Gastroesophageal sphincter (tissue), 4 donors: ENCODE measurements at places on chromosomes 6 and 20.

DNA sequence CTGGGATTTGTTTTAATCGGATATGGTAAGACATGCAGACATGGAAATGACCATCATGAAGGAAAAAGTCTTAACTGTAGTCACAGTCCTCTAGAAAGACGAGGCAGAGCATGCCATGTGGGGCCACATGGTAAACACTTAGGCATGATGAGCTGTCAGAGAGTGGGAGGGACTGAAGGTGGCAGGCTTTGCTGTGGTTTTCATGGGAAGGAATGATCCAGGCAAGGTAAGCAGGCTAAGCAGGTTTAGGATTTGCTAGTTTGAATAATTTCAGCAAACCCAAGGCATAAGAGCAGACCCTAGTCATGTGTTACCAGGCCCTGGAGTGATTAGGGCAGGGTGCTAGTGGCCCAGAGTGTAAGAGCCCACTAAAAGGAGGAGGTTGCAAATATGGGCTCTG lies 47.2 kb upstream of the STMND1 start:
- no peak for ATAC-seq

GRCh38 chr20:33672426-33673113 lies 1.7 kb downstream of the NECAB3 start:
- ATAC-seq: no peak

DNA sequence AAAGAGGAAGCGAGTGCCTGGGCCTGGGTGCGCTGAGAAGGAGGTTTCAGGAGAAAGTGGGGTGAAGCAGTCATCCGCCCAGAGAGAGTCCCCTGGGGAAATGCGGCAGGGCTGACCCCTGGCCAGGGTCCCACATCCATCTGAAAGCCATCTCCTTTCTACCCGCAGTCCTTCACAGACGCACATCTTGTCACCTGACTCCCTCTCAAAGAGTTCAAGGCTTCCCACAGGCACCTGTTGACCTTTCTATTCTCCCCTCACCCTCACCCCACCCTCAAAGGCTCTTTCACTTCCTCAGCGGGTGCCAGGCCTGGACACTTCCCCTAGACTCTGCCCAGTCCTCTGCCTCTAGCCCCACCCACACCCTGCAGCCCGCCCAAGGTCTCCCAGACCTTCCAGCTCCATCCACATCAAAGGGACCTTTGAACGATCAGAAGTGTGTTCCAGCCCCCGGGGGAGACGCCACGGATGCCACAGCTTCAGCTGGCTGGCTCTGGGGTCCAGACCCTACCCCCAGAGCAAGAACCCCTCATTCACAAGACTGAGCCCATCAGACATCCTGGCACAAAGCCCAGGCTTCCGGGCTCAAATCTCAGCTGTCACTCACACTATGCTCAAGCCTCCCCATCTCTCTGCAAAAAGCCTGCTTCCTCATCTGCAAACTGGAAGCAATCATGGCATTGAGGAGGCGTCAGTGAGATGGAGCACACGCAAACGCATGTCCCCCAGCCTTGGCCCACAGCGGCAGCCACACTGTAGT lies 2.1 kb downstream of the CTSZ start:
- peak; percentile 37 for ATAC-seq

- ATAC-seq: no peak
These were observed 15.2 kb downstream of the TMEM200A start for GRCh38 chr6:130381012-130381411.

DNA sequence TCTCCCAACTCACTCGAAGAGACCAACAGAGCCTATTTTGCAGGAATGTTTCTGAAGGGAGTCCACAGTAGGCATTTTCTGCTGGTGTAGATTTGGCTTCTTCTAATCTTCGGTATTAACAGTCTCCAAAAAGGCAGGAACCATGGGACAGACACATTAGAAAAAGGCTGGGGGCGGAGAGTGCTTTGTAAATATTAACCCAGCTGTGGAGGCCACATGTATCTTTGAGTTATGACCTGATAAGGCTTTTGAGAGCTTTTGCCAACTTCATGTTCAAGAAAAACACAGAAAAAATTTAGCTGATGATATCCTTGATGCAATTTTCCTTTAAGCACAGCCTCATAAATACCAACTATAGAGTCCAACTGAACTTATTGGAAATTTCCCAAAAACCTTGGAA lies 119.4 kb upstream of the TSHZ2 start:
- no peak for ATAC-seq

DNA sequence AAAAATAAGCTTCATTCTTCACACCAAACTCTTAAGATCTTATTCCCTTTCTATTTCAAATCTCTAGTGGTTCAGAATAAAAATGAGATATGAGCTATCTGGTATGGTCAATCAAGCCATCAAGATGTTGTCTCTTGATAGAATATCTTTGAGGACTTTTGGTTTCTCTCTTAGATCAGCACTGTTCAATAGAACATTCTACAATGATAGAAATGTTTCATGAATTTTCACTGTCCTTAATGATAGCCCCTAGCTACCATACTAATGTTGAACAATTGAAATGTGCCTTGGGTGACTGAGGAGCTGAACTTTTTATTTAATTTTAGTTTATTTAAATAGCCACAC lies 24.1 kb upstream of the HINT3 start:
- ATAC-seq: no peak

- ATAC-seq: no peak
These were observed 1.1 kb downstream of the RNASET2 start for GRCh38 chr6:166955121-166955864.

GRCh38 chr20:43545837-43546578 lies 12.8 kb upstream of the SGK2 start:
- no peak for ATAC-seq

- ATAC-seq: no peak
These were observed 469.0 kb downstream of the CDC5L start for GRCh38 chr6:44856479-44856878.

DNA sequence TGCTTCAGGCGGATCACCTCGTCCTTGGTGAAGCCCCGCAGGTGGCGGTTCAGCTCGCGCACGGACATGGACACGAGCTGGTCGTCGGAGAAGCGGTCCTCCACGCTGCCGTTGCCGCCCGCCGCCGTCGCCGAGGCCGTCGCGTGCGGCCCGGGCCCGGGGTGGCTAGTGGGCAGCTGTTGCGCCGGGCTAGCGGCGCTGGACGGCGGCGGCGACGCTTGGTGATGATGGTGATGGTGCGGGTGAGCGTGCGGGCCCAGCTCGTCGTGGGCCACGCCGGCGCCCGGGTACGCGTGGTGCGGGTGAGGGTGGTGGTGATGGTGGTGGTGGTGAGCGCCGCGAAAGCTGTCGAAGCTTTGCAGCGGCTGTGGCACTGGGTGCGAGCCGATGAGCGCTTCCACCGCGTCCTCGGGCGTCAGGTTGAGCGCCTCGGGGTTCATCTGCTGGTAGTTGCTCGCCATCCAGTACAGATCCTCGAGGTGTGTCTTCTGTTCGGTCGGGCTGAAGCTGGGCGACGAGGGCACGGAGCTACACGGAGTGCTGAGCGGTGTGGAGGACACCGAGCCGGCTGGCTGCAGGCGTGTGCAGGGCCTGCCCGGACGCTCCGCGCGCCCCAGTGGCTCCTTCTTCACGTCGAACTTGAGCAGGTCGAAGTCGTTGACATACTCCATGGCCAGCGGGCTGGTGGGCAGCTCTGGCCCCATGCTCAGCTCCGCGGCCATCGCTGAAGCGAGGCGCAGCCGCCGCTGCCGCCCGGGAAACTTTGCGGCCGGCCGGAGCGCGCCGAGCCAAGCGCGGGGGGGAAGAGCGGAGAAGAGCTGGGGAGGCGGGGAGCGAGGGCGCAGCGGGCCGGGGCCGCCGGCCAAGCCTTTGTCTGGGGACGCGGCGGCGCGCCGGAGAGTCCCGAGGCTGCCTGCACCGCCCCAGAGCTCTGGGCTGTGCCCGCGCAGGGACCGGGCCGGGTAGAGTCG lies 622 bp downstream of the MAFB start:
- ATAC-seq: peak; percentile 2

GRCh38 chr6:3868544-3868943 lies 19.4 kb downstream of the FAM50B start:
- ATAC-seq: no peak

DNA sequence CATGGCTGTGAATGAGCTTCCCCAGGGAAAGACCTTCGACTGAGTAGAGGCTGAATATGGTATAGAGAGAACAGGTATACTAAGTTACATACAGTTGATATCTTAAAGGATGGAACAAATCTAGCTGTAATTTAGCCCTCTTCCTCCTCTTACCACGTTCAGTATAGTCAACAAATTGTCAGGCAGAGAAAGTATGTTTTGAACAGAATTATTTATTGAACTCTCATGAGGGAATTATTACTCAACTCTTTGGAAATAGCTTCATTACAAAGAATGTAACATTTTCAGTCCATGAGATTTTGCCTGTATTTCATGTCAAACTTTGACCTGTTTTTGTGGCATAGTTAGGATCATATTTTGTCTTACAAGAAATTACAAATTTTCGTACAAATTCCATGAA lies 63.0 kb downstream of the SH3BGRL2 start:
- ATAC-seq: no peak

DNA sequence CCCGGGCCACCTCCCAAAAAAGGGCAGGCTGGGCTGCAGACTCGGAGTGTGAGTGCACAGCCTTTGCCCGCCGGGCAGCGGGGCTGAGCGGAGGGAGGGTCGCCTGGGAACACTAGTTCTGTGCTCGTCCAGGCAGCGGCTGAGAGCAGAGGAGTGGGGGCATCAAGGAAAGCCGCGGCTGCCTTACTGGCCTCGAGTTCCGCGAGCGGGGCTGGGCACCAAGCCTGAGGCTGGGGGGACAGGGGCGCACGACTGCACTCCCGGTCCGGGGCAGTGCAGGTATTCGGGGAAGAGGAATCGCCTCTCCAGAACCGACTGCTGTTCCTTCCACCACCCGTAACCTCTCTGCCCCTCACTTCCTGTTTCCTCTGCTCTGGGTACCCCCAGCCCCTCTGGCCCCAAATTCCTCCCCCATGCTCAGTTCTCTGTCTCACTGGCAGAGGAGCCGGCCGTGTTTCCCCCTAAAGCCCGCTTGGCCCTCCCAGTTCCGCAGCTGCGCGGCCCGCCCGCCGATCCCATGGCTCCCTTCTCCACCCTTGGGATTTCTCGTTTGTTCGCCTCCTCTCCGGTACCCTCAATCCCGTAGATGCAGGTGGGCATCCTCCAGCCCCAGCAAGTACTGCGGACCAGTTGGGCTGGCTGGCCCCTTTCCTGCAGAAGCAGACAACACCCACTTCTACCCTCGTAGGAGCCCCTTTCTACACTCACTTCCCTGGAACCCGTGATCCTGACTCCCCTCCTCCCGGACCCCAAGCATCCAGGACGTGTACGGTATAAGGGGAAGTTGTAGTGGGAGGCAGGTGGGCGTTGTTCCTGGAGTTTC lies 5.1 kb downstream of the RING1 start:
- ATAC-seq: peak; percentile 35

GRCh38 chr20:1440024-1440423 lies 26.6 kb downstream of the NSFL1C start:
- no peak for ATAC-seq

- peak; percentile 59 for ATAC-seq
These were observed 56.6 kb upstream of the RREB1 start for GRCh38 chr6:7050872-7051779.

DNA sequence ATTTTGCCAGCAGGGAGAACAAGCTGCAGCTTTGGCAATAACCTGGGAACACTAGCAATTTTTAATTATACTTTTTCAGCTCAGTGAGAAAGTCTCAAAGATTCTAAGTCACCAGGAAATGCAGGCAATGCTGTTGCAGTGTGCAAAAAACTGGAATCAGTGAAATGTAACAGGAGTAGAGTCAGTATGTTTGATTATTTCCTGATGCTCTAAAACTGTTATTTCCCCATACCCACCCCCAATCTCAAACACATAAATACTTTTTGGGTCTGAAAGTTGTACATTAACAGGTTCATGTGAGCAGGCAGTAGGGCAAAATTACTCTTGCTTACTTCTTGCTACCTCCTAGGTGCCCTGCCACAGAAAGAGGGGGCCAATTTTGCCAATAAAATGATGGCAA lies 65.4 kb upstream of the BEND6 start:
- ATAC-seq: no peak

DNA sequence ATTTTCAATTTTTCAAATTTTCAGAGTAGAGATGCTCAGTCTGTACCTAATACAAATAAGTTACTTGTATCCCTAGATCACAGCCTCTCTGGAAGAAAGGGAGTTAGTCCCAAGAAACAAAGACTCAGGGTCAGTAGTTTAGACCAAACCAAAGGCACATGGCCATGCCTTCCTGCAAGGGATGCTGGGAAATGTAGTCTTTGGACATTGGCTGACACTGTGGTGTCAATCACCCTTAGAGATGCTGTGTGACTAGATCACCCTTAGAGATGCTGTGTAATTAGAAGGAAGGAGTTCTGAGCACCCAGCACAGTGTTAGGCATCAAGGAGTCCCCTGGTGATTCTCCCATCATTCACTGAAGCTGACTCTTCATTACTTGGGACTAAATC lies 202.1 kb downstream of the NFATC2 start:
- ATAC-seq: no peak

- ATAC-seq: peak; percentile 74
These were observed 60.0 kb upstream of the BTN3A2 start for GRCh38 chr6:26304797-26305640.

- peak; percentile 49 for ATAC-seq
These were observed 46.8 kb downstream of the PYGB start for GRCh38 chr20:25294459-25295385.

- no peak for ATAC-seq
These were observed 20.0 kb downstream of the ARFGEF2 start for GRCh38 chr20:48941467-48941866.

DNA sequence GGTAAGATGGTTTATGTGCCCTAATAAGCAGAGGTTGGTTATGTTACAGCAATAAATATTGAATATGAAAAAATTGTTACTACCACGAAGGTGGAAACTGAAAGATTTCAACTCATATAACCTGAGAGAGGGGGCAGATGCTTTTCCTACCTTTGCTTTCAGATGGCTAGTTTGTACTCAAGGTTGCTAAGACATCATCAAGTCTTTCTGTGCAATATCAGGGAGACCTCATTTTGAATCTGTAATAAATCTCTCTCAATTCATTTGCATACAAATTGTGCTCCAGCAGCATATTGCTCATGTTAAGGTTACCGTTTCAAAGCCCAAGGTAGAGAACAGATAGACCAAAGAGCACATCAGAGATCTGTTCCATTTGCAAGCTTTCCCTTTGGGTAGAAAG lies 220.4 kb downstream of the KHDC1L start:
- no peak for ATAC-seq

GRCh38 chr6:109696355-109696754 lies 5.3 kb downstream of the FIG4 start:
- ATAC-seq: no peak

DNA sequence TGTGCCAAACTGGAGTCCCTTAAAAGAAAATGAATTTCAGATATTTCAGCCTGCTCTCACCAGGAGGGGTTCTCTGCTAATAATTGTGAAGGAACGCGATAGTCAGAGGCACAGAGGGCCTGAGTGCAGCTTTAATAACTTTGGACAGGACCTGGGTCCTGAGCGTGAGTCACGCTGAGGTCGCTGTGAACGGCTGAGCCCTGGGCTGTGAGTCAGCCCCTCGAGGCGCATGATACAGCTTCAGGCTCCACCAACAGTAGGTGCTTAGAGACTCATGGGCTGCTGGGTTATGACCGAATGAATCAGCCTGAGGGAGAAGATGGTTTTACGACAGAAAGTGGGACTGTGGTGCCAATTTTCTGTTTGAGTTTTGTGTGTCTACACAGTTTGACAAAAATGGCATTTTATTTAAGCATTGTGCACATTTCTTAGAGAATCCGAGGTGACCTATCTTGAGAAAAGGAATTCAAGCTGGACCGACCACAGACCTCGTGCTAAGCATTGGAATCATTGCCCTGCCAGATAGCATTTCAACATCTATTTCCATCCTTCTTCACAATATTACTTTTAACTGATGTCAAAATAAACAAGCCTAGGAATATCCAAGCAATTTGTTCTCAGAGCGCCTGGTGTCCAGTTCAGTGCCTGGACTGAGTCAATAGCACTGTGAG lies 183.0 kb downstream of the THBS2 start:
- ATAC-seq: peak; percentile 96
